IPS-NIHi11 (cell line): ENCODE measurements at places on chromosomes 7 and 10.

GRCh38 chr7:138907201-138907847 lies 73.9 kb downstream of the KIAA1549 start:
- no peak for DNase-seq

DNA sequence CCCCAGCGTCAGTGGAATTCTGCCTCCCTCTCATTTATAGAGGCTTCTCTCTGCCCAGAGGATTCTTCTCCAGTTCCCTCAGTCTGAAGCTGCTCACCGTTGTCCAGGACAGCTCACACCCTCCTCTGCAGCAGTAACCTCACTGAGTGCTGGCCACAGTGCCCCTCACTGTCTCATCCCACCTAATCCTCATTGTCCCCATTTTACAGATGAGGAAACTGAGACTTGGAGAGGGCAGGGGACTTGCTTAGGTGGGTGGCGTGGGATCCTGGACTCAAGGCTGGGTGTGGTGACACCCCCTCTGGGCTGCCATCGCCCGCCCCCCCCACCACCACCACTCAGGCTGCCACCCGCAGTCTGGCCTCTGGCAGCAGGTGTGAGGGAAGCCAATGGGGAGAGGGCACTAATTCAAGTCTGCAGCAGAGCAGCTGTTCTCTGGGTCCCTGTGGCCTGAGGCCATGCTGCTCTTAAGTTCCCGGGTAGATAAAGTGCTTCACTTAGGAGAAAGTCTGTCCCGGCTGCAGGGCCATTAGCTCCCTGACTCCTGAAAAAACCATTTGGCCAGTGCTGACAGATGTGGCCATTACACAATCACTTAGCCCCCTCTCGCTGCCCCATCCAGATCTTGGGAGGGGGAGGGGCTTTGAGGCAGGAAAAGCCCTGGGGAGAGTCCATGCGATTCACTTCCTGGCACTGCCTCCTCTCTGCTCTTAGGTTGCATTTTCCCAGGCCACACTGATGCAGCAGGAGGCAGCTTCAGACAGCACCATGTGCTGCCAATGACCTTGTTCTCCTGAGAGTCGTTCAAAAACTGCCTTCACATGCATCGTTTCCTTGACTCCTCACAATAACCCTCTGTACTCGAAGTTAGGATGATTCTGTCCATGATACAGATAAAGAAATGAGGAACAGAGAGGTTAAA lies 36.3 kb downstream of the DRGX start:
- DNase-seq: peak; percentile 52

DNA sequence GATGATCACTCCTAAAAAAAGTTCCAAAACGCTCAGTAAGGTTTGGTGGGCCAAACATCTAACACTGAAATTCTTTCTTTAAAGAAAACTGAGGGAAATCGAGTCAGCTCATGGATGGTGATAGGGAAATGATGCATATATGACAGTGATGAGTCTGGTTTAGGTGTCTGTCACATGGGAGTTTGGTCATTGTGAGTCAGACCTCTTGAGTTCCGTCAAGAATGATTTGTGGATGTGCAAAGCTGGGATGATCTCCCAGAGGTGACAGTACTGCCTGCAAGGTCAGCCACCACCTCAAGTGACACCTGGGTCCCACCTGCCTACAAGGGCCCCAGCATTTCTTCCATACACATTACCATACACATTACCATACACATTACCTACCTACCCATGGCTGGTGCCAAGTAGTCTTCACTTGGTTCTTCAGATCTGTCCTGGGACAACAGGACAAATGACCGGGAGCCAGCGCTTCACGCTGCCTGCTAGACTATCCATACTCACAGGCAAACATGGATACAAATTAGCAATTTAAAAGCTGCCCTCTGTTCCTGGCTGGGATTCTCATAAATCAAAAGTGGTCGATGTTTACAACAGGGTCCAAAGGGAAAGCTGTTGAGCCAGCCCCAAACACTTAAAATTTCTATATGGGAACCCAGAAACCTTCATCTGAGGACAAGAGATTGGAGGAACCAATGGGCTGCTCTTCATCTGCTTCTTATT lies 128.4 kb downstream of the ADAM12 start:
- no peak for DNase-seq

- peak; percentile 85 for DNase-seq
These were observed 6.8 kb downstream of the CYP26A1 start for GRCh38 chr10:93080350-93081046.

GRCh38 chr10:59373071-59373470 lies 10.7 kb upstream of the FAM13C start:
- DNase-seq: no peak

GRCh38 chr10:88131511-88132139 lies 268.2 kb downstream of the PTEN start:
- no peak for DNase-seq

DNA sequence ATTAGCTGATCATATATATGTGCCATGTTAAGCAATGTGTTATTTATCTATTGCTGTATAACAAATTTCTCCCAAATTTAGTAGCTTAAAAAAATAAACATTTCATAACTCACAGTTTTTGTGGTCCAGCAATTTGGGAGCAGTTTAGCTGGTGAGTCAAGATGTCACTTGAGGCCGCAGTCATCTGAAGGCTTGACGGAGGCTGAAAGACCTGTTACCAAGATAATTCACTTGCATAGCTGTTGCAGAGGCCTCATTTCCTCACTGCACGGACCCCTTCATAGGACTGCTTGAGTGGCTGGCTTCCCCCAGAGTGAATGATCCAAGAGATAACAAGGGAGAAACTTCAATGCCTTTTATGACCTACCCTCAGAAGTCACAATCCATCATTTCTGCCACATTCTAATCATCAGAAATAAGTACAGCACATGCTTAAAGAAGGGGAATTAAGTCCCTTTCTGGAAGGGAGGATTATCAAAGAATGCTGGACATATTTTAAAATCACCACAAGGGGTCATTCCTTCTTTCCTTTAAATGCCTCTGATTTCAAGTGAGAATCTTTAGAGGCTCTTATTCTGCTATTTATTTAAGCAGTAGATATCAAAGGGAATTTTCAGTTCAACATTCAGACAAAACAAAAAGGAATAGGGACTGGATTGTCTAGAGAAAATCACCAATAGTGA lies 10.5 kb upstream of the SRPK2 start:
- DNase-seq: no peak

DNA sequence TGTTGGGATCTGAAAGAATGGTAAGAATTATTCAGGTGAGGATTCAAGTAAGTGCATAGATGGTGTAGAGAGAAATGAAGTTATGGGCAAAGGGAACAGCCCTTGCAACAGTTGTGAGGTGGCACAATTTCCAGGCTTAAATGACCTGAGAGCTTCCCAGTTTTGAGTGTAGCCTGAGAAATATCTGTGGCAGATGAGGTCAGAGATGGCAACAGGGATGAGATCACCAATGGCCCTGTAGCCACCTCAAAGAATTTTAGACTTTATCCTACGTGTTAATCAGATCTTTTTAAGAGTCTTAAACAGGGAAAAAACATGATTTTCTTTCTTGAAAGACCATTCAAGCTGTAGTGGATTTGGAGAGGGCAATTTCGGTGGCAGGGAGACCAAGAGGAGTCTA lies 1.9 kb upstream of the NRF1 start:
- DNase-seq: no peak

DNA sequence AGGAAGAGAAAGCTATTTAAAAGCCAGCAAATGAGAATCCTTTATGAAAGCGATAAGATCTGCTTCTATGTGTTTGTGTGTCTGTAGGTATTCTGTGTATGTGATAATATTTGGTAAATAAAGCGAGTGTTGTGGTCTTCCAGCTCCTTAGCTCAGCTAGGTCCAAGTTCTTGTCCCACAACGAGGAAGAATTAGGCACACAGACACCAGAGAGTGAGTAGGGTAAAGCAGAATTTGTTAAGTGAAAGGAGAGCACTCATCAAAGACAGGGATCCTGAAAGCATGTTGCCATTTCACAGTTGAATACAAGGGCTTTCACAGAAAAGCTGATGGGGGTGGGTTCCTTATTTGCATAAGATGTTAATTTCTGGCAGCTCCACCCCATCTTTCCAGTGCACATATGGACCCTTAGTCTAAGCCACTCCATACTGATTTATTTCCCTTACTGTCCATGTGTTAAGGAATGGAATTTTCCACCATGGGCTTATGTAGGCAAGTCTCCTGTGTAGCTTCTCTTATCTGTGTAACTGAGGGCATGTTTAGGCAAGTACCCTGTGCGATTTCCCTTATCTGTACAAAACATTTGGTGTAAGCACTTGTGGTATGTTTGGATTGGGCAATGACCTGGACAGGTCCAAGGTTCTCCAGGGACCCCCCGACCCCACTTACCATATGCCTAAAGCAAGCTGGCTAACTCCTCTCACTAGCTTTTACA lies 165.9 kb upstream of the VIPR2 start:
- DNase-seq: no peak

- no peak for DNase-seq
These were observed 44.2 kb downstream of the DRGX start for GRCh38 chr10:49351669-49352068.

- no peak for DNase-seq
These were observed 45.9 kb upstream of the RELN start for GRCh38 chr7:104035351-104035750.
